ENCODE measurements at places on chromosomes 2 and 18.

DNA sequence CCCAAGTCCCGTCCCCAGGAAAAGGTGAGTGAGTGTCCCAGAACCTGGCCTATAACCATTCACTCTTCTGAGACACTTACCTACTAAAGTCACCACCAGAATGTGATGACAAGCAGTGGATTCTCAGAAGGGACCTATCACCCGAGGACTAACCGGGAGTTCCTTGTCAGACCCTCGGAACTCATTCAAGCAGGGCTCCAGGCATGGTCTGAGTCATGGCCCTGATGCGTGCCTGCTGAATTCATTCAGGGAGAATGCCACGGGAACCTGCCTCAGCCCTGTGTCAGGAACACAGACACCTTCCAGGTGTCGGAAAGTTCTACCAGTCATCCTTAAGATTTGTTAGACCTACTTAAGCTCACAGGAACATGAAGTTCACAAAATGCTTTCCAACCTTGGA is 29.8 kb downstream of the ALPK2 start:
- DNase-seq: no peak

- no peak for DNase-seq
Observed at GRCh38 chr2:234691214-234691575, 194.3 kb upstream of the ARL4C start.

DNA sequence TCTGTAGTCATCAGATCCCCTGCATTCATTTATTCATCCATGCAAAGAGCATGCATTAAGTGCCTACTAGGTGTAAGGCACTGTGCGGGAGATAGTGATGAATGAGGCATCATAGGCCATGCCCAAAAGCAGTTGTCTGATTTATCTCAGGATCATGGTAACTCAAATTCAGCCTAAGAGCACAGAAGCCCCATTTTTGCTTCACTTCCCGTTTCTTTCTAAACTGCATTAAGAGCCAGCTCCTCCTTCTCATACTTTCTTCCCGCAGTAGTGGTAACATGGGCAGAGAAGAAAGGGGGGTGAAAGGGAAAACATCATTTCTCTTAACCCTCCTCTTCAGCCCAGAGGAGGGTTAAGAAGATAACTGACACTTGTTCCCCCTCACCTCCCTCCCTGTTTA is 2.9 kb downstream of the GPR45 start:
- no peak for DNase-seq

- no peak for DNase-seq
Observed at GRCh38 chr18:1463981-1464380, 559.3 kb downstream of the ADCYAP1 start.

DNA sequence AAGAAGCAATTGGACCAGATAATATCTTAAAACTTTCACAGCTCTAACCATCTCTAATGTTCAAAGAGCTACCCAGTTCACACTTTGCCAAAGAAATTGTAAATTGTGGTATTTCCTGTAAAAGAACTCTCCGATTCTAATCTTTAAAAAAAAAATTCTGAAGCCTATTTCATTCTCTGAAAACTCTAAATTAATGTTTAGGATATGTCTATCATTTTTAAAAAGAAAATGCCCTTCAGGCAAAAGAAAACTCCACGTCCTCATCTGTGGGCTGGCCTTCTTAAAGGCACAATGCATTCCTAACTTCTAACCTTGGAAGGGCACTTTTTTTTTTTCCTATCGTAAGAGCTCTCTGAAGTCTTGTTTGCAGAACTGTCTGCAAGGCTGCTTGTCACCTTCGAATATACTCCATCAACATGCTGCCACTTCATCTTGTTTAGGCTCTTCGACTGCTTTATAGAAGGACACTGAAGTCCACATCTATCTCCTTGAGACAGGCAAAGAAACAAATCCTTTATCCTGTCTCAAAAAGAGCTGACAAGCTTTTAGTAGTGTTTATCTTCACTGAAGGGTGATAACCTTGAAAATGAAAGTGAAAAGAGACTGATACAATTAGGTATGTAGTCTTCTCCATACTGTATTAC is 124.3 kb upstream of the SLC39A10 start:
- DNase-seq: peak; percentile 61

Measured in natural killer cell (primary cell).